ENCODE measurements at places on chromosomes 4 and X.

- DNase-seq = no peak
Observed at GRCh38 chr4:23922541-23923111, 32.8 kb upstream of the PPARGC1A start.

GRCh38 chr4:161336621-161337020, 827.2 kb downstream of the FSTL5 start:
- DNase-seq = no peak

DNA sequence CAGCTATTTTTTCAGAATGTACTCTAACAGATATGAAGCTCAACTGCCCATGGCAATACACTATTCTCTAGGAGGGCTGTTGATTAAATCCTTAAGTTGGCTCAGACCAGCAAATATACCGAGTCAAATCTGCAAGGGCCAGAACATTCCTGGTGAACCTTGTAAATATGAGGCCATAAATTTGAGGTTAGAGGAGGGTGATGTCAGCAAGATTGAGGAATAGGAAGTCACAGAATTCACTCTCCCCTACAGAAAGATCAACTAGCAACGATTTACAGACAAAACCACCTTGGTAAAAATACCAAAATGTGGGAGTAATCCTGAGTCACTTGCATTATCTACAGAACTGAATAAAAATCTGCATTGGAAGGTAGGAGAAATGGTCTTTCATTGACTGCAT, 399.3 kb downstream of the GPM6A start:
- peak; percentile 95 for DNase-seq

GRCh38 chr4:25146076-25146475, 14.2 kb downstream of the SEPSECS start:
- DNase-seq = no peak

DNA sequence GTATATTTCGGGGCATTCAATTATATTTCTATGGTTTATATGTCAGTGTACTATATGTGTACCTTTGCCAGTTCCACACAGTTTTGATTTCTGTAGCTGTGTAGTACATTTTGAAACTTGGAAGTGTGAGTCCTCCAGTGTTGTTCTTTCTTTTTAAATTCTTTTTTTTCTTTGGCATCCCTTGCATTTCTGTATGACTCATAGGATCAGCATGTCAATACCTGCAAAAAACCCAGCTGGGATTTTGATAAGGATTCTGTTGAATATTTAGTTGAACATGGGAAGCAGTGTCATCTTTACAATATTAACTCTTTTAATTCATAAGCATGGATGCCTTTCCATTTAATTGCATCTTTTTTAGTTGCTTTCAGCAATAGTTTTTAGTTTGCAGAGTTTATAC, 100.0 kb downstream of the SH3BGRL start:
- peak; percentile 0 for DNase-seq

- DNase-seq = peak; percentile 24
Observed at GRCh38 chrX:115067812-115068211, 50.4 kb upstream of the IL13RA2 start.

DNA sequence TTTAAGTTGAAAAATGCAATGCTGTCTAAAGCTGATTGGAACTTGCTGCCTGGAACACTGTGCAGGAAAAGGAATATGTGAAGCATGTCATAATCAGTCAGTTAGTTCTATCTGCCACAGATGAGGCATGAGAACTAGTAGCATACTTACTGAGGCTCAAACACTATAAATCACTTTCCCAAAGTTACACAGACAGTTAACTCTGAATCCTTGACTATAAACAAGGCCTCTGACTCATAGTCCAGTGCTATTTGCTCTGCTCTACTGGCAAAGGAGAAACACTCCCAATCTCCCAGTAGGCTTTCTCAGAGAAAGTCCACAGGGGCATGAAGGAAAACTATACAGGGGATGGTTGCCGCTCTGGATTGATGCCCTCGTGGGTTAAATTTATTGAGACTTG, 2078.4 kb upstream of the TENM3 start:
- peak; percentile 77 for DNase-seq

- DNase-seq = peak; percentile 61
Observed at GRCh38 chrX:41064018-41064417, 21.2 kb upstream of the USP9X start.

DNA sequence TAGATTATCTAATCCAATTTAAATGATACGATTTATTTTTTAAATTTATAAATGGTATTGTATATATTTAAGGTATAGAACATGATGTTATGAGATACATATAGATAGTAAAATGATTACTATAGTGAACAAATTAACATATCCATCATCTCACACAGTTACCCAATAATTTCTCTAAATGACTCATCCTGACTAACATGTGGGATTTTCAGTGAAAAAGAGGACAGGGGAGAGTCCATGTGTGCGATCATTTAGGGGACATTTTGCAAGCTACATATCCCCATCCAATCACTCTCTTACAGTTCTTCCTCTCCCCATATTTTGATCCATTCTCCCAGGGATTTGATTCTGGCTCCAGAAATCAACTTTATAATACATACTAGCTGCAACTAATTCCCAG, 88.2 kb downstream of the ABCB7 start:
- DNase-seq = peak; percentile 5

- DNase-seq = no peak
Observed at GRCh38 chrX:130071611-130072344, 38.5 kb downstream of the ELF4 start.

GRCh38 chr4:5120468-5120867, 69.2 kb downstream of the STK32B start:
- peak; percentile 58 for DNase-seq

DNA sequence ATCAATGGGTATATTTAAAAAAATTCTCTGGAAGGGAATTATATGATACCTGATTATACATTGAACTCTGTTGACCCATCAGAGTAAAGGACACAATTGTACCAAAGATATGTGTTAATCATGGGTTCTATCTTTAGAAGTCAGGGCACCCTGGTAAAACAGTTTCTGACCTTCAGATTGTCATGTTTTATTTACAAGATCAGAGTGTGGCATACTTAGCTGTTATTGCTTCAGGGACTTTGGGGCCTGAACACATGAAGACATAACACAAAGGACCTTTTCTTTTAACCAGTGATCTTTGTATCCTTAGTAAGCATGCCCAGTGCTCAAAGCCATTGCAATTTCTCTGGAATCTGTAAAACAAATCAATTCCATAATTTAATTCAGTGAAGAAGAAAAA, 204.8 kb upstream of the RPS6KA3 start:
- DNase-seq = no peak

DNA sequence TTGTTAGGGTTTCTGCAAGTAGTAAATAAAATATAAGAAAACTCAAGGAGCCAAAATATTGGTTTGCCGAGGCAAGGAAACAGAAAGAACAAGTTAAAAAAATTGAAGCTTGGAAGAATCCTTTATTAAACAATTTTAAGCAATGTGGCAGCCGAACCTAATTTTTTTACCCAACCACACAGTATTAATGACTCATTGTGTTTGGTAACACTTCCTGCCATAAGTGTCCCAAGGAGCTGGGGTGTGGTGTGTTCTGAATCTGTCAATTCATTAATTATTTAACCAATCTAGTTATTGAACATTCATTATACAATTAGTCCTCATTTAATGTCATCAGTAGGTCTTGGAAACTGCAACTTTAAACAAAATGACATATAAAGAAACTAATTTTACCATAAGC, 19.3 kb upstream of the CPE start:
- DNase-seq = peak; percentile 63

DNA sequence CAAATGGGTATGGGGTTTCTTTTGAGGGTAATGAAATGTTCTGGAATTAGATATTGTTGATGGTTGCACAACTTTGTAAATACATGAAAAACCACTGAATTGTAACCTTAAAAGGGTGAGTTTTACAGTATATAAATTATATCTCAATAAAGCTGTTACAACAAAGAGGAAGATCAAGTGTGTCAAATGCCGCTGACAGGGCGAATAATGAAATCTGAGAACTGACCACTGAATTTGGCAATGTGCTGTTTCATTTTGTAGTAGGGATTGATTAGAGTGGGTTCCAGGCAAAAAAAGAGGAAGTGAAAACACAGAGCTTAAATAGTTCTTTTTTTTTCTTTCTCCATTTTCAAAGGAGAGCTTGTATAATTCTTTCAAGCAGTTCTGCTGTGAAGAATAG, 161.1 kb upstream of the NAP1L5 start:
- DNase-seq = no peak

DNA sequence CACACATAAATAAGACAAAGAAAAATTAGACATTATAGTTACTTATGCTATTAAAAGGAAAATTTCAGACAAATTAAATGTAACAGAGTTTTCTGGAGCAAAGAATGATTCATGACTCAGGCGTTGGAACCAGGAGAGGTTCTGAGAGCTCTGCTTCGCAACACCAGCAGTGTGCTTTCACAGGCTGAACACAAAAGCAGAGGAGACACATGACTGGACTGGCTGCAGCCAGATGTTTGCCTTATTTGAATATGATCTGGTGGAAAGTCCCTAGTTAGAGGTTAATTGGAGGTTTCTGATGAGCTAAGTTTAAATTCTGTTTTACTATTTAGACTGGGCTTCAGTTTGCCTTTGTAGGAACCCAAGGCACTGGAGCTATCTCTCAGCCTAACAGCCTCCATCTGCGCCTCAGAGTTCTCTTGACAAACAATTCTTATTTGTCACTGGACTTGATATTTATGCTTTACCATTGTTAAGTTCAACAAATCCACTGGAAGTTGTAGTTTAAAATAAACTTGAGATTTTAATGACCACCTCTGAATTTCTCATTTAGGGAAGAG, 16.2 kb downstream of the BOD1L1 start:
- no peak for DNase-seq

GRCh38 chrX:17798921-17799320, 61.6 kb downstream of the SCML1 start:
- no peak for DNase-seq

DNA sequence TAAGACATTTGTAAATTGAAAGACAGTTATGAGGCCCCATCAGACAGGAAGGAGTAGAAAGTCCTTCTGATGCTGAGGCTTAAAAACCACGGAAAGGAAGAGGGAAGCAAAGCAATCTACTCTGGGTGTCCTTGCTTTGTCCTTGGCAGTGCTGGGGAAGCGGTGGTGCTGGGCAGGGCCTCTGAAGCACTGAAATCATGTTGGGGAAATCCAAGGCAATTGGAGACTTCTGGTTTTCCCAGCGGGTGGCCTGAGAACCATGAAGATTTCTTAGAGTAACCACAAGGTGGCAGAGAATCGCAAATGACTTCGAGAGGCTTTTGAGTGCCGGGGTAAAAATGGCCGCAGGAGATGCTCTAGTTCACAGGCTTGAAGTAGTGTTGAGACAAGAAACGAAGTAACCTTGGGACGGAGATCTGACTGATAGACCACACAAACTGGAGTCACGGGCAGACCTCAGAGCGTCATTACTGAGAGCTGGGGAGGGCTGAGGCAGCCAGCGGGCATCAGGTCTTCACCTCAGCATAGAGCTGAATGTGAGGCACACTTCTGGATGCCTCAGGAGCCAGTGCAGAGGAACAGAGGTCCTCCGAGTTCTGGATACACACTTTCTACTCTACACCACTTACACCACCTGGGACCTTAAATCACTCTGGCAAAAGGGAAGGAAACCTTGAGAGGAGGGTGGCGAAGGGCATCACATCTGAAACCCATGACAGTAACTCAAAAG, 130.7 kb upstream of the GPRIN3 start:
- peak; percentile 23 for DNase-seq

DNA sequence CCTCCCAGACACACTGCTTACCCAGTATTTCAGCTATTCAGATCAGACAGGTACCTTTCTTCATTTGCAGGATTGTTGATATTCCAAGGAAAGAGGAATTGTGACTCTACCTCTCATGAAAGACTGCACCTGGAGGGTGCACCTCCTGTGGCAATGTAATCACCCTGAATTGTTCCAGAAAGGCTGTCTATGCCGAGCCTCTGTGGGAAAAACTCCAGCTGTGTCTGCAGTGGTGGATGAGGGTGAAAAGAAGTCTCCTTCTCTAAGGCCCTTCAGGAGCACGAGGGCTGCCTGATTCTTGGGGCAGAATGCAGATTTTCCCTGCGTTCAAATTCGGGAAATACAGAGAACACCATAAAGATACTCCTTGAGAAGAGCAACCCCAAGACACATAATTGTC, 108.2 kb upstream of the ADAMTS3 start:
- DNase-seq = no peak

DNA sequence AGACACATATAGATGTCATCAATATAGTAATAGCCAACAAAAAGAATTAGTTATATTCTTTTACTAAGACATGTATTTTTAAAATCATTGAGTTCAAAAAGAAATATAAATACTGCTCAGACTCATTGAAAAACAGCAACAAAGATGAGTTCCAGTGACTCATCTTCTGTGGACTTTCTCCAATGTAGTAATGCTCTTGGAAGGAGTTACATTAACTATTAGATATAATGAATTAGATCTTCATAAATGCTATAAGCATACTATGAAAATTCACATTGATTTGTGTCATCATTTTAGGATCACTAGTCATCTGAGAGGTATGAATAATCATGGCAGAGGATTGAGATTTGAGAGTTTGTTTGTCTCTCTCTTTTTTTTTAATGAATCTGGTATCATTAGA, 547.8 kb upstream of the PCDH7 start:
- no peak for DNase-seq

GRCh38 chrX:26783512-26784225, 567.7 kb downstream of the MAGEB5 start:
- peak; percentile 32 for DNase-seq

- DNase-seq = peak; percentile 76
Observed at GRCh38 chr4:25879991-25880651, 17.3 kb upstream of the SEL1L3 start.

GRCh38 chr4:8699063-8699385, 106.5 kb downstream of the CPZ start:
- no peak for DNase-seq

- peak; percentile 2 for DNase-seq
Observed at GRCh38 chr4:11228530-11228929, 200.2 kb downstream of the HS3ST1 start.

DNA sequence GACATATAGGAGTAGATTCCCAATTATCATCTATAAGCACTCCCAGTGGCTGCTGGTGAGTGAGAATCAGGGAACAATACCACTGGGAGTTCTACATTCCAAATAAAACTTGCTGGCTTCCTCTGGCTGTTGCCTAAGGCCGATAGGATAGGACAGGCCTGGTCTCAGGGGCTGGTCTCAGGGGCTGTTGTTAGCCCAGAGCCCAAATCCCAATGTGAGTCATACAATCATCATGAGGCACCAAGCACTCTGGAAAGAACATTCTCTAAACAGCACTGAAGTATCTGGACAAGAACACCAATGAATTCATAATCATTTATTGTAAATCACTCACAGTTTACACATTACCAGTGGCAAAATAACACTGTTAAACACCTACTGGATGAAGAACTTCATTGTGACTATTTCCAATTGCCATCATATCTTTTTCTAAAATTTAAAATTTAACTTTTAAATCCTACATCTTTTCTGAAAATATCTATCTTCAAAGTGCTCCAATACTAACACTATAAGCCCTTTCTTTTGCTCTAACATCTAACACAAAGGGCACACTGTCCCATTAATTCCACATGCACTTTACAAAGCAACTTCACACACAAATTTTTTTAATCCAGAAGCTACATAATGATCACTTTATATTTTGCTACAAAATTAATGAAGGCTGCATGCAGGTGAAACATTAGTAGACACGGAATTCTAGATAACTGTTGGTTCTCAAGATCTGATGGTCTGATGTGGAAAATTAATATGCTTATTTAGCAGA, 67.6 kb upstream of the TMEM150C start:
- peak; percentile 39 for DNase-seq
